Hepatocyte (in vitro differentiated cells): ENCODE measurements at places on chromosomes 2 and 18. TPM values are rescaled to one million over a fixed set of nuclear protein-coding genes. Genes with fewer than 3 reads are reported as not detected.
A peak's percentile ranks its signal among the peaks of the same experiment; 100 is the strongest.

Gene USP34
- total RNA-seq, result 115 and 125 TPM in 2 replicates

- no peak for DNase-seq
Observed at GRCh38 chr18:13235421-13235831, 16.9 kb downstream of the LDLRAD4 start.

Gene FZD7
- total RNA-seq, result 28.3 and 31.2 TPM in 2 replicates

DNA sequence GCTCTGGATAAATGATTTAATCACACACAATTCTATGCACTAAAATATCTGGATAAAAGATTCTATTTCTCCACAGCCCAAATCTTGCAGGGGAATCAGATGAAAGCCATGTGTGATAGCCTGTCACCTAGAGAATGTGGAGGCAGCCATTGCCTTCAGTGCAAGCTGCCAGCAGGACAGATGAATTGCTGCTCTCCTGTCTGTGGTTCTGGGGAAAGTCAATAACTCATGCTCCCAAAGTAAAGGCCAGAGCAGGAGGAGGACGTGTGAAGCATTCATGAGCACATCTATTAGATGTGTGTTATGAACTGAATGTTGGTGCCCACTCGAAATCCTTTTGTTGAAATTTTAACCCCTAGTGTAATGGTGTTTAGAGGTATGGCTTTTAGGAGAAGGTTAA lies 195.1 kb downstream of the RDH14 start:
- no peak for DNase-seq

- DNase-seq, result no peak
Observed at GRCh38 chr18:51603111-51603510, 405.6 kb upstream of the MEX3C start.

DNA sequence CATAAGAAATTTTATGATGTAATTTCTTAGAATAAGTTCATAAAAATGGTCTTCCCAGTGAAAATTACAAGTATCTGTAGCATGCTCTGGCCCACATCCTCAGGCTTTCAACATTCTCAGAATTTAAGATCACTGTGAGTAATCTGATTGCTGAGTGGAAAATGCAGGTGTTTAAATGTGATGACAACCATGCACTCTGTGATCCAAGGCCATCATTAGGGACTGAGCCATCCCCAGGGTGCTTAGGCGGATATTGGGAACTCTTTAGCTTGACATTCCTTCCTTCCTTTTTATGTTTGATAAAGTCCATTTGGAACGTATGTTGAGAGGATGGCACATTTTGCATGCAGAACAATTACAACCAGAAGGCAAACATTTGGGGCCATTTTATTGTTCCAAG lies 95.5 kb downstream of the ARL4C start:
- DNase-seq, result no peak

- no peak for DNase-seq
Observed at GRCh38 chr2:122340246-122340645, 584.8 kb downstream of the TSN start.

DNA sequence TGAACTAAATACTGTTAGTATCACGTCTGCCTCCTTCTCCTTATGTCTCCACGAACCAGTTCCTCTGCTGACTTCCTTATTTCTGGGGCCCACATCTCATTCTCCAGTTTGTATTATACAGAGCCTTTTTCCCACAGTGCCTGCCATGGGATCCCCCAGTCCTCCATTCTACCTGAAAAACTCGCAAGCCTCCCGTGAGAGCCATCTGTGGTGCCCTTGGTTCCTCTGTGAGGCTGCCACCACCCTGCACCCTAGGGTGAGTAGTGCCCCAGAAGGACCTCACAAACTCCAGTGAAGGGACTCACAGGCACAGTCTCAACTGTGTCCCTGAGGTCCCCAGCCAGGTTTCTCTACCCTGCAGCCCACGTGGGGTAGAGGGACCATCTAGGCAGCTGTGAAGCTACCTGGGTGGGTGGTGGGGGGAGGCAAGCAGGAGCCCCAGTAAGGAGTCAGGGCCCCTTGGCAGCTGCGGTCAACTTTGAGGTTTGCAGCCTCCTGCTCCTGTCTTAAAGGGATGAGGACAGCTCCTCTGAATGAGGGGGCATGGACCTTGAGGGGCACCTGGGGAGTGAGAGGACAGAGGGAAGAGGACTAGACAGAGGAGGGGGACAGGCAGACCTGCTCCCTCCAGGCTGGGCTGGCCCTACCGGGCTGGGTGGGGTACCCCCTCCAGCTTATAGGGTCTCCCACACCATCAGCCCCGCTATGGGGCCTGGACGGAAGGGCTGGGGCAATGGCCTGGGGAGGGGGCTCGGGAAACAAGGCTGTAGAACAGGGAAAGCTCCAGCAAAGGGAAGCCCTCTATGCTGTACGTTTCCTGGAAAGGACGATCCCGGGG lies 1.0 kb downstream of the PSTPIP2 start:
- no peak for DNase-seq

Gene HJURP
- 5.0 and 5.3 TPM in 2 replicates for total RNA-seq

- no peak for DNase-seq
Observed at GRCh38 chr2:230205034-230205433, 14.8 kb downstream of the SP110 start.

GRCh38 chr2:127410871-127411652 lies 7.2 kb upstream of the PROC start:
- peak; percentile 47 for DNase-seq

- no peak for DNase-seq
Observed at GRCh38 chr18:9066817-9067306, 35.6 kb upstream of the NDUFV2 start.

Gene PDE6D
- 19.3 and 22.7 TPM in 2 replicates for total RNA-seq

GRCh38 chr2:62329797-62330196 lies 133.9 kb downstream of the B3GNT2 start:
- DNase-seq, result no peak

Gene CNGA3
- 0.04 and 0.13 TPM in 2 replicates for total RNA-seq

DNA sequence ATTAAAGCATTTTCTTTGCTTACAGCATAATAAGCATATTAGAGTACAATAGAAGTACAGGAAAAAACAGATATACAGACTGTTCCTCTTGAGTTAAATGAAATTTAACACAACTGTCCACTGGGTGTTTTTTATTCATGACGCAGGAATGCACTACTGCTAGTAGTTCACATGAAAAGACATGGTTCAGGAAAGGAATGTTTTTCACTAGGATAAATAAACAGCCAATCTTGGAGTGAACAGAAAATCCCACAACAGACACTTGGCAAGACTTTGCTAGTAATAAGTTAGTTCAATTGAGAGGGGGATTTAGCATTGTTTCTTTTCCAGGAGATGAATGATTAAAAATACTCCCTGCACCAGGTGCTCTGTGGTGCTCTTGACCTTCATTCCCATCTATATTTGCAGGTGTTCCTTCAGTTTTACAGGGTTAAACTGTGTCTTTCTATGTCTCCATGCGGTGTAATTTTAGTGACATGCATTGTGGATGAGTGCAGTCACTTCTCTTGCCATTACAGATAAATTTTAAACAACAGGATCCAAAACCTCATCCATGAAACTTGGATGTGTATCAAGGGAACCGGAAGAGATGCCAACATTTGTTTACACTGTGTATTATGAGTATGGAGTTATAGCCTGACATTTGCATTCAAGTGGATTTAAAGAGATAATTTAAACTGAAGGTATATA lies 796.6 kb downstream of the DSC3 start:
- DNase-seq, result no peak

DNA sequence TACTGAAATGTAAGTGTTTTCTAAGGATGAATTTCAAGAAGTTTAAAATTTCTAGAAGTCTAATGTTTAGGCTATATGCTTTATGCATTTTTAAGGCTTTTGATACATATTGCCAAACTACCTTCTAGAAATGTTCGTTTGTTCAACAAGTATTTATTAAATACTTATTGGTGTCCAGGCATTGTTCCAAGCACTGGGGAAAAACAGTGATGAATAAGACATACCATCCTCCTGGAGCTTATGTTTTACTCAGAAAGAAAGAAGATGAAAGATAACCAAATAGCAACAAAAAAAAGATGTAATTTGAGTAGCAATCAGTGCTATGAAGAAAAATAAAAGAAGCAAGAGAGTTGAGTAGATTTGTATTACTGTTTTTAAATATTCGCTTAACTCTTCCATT lies 692.9 kb downstream of the SLC4A3 start:
- DNase-seq, result no peak

DNA sequence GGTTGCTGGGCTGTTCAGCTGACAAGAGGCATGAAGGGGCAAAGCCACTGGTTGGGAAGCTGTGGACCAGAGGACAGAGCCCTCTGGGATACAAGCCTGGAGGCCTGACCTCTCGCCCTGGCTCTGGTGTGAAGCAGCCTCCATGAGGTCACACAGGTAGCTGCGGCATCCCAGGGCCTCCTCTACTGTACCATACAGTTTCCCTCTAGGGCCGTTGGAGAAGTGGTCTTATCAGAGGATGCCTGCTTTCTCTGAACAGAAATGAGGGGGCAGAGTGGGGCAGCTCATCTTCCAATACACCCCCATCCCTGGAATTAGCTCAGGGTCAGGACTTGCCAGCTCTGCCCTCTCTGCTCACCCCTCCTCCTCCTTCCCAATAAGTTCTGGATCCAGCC lies 135.1 kb upstream of the SMAD2 start:
- no peak for DNase-seq
